ENCODE measurements at places on chromosomes 7 and 10. TPM values are rescaled to one million over a fixed set of nuclear protein-coding genes. Genes with fewer than 3 reads are reported as not detected.

DNA sequence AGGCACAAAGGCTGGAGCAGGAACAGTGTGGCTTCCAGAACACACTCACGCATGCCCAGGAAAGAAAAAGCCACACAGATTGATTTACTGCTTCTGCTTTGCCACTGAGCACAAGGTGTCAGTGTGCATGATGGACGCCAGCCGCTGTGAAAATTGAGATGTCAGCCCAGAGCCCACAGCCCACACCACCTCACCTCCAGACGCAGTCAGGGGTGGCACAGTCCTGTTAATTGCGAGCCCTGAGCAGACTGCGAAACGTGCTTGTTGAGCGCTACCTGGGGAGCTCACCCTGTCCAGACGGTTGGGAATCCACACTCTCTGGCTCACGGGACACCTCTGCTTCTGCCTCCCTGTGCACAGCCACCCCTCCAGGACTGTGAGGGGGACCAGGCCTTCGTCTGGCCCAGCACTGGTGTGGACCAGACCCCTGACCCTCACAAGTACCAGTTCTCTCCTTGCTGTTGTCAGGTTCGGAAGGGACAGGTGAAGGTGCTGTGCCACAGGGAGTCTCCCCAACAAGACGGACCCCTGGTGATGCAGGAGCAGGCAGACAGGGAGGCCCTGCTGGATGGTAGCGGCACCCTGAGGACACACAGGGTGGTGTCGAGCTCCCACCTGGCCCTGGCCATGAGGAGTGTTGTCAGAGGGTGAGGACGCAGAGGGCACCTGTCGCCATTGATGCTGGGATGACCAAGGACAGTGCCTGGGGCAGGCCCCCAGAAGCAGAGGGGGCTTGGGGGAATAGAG lies 15.3 kb downstream of the RASGEF1A start:
- peak; percentile 33 for DNase-seq

The ATP5F1C gene
- total RNA-seq, result 133 TPM

GRCh38 chr7:12314199-12314598 lies 89.5 kb downstream of the VWDE start:
- no peak for DNase-seq

- peak; percentile 73 for DNase-seq
These were observed 79.6 kb downstream of the INPP5A start for GRCh38 chr10:132616996-132617736.

Measured in aorta (tissue), 5 donors.